Posterior cingulate gyrus (tissue), 11 donors: ENCODE measurements at places on chromosomes 12 and 14.

GRCh38 chr14:54453252-54453651 is 12.1 kb upstream of the CNIH1 start:
- DNase-seq, result no peak

DNA sequence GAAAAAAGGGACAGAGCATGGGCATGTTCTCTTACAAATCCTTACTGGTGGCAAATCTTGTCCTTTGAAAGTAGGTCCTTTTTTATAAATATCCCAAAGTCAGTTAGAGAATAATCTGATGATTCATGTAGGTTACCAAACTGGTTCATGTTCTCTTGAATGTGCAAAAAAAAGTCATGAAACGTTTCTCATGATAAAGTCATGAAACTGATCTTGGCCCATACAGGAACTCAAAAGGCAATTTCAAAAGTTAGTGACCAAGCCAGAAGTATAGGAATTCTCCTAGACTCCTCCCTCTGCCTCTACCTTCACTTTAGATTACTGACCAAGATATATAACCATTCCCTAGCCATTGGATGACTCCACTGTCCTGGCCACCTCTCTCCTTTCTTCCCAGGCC is 27.3 kb upstream of the SPTSSA start:
- no peak for DNase-seq

DNA sequence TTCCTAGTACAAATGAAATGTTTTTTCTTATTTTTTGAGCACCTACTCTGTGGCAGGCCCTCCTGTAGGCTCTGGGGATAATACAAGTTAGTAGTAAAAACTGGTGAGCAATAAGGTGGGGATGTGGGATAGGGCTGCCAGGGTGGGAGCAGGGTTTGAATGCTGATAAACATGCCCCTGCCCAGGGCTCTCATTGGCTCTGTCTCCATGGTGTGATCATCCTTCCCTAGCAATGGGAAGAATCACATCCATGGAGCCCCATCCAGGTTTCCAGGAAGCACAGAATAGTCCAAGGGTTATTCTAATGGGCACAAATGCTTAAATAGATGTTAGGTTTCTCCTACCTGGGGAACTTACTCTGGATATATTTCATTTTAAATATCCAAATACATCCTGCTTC is 45.5 kb downstream of the GIT2 start:
- no peak for DNase-seq

DNA sequence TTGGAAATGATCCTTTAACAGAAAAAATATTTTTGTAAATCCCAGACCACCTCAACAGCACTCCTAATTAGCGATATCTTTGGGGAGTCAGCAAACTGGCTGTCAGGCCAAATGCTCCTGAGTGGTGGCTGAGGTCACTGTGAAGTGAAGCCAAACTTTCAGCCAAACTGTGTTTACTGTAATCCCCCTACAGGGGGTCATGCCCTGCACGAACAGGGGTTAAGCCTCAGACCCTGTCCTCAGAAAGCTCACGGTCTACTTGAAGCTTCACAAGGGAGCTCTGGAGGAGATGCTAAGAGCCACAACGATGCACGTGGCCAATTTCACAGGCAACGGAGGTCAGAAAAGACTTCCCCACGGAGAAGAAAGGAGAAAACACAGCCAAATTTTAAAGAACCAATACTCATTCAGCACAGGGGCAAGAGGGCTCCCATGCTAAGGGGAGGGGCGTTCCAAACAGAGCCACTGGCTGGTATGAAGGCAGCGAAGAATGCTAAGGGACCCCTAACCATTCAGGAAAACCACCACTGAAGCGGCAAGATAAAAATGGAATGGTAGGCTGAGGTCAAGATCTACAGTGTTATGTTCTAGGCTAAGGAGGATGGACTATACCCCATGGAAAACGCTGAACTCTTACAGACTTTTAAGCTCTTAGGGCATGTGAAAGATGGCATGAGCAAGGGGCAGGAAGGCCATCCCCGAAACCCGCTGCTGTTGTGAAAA is 105.4 kb downstream of the ITPR2 start:
- no peak for DNase-seq

DNA sequence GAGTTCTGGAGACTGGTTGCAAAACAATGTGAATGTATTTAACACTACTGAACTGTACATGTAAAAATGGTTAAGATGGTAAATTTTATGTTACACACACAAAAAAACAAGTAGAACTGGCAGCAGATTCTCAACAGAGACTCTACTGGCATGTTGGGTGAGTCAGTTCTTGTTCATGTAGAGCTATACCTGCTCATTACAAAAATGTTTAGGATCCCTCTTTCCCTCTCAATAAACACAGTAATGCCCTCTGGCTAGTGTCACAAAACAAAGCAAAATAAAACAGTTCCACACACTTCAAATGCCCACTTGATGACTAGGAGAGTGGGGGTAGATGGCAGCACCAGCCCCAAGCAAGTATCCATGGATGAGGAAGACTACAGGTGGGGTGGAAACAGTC is 13.7 kb upstream of the ZNF740 start:
- no peak for DNase-seq

- DNase-seq, result no peak
Measured at GRCh38 chr14:79608446-79608845, 602.9 kb downstream of the DIO2 start.

GRCh38 chr12:131117438-131118245 is 163.9 kb downstream of the ADGRD1 start:
- DNase-seq, result no peak

GRCh38 chr14:72040528-72040927 is 108.3 kb downstream of the RGS6 start:
- DNase-seq, result no peak

DNA sequence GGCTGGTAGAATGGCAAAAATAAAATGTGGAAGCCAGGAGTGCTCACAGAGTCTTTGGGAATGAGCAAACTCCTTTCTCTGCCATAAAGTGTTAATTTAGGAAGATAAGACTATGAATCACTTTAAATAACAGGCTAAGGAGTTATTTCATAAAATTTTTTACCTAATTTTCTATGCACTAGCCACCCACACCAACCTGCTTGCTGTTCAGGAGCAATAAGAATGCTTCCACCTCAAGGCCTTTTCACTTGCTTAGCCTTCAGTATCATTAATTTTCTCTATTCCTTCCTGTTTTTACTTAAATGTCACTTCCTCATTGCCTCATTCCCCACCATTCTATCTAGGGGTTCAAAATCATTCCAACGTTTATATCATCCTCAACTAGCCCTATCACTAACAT is 326.8 kb downstream of the CCER1 start:
- no peak for DNase-seq

DNA sequence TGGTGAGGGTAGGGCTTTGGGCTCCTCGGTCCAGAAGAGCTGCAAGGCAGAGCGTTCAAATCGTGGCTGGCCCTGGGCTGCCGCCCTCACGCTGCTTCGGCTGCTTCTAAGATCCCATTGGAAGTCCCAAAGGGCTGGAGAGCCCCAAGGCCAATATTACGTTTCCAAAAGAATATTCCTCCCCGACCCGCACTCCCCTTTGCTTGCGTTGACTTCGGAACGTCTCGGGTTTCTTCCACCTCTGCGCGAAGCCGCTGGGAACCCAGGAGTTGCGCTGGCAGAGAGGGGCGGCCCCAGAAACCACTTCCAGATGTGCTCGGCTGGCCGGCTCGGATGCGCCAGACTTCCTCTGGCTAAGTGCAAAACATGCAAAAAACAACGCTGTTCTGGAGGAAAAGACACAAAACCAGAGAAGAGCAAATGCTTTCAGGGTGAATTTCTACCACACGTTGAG is at the start of gene GLT8D2:
TSS of gene GLT8D2 (minus strand) at position 285 of the 454 bp plus-strand sequence. CDS start 30,539 bp downstream, outside the sequence.
- DNase-seq, result no peak

DNA sequence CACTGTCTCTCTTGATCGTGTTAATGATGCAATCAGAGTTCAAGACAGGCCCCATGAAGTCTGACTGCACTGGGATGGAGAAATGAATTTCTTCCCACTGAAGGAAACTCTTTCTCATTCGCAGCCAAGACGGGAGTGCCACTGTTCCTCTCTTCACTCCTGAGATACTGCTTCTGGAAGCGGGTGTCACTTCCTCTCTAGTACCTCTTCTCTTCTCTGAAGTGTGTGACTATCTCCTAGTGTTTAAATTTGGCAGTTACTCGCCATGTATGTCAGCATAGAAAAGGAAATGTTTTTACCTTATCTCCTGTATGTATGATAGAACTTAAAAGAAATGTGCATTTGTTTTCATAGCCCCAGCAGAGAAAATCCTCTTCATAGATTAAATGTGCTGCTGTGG is 215.2 kb downstream of the ANO6 start:
- DNase-seq, result no peak

DNA sequence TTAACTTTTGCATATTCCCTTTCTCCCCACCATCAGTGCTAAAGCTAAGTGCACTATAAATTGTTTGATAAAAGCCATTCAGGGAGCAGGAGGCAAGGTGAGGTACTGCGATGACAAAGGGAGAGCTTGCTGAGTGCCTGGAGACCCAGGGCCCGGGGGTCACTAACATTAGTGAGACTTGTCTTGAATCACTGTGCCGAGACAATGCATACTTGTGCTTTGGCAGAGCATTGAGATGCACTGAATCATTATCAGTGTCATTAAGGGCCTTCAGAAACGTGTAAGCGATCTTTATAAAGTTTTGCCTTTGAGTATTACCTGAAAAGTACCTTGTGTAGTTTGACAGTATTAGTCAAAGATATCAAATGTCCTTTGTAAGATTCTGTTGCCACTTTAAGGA is 447.5 kb downstream of the PCNX1 start:
- DNase-seq, result no peak

DNA sequence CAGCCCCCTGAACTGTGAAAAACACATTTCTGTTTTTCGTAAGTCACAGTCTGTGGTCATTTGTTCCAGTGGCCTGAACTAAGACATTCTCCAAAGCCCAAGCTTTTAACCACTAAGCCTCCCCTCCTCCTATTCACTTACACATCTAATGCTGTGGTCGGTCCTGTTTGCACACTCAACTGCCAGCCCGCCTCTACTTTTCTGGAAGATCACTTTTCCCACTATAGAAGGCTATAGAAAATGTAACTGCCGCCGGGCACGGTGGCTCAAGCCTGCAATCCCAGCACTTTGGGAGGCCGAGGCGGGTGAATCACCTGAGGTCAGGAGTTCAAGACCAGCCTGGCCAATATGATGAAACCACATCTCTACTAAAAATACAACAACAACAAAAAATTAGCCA is 524.7 kb upstream of the TMEM132C start:
- DNase-seq, result no peak

DNA sequence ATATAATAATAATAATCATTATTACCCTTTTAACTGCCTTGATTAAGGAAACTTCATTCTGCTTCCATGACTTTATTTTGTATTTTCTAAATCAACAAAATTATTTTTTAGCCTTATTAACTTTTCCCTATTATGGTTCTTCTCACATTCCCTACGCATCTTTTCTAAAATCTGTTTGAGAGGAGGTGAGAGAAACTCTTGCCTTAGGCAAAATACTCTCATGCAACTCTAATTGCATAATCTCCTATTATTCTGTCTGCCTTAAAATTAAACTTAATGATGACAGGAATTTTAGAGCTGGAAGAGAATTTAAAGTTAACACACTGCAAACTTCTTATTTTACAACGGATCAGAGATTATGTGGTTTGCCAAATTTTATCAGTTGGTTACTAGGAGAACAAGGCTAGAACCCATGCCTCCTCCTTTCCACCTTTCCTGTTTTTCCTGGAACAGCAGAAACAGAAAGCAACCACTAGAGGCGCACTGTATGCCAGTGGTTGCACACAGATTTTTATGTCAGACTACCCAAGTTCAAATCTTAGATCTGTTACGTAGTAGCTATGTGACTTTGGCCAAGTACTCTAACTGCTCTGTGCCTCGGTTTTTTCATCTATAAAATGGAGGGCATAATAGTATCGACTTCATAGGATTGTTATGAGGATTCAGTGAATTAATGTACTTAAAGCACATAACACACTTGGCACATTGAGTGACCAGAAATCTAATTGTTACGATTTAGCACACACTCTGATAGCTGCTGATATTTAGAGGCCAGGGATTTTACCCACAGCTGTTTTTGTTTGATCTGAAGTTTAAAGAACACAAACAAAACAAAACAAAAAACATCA is 4.3 kb upstream of the BRMS1L start:
- DNase-seq, result no peak

- DNase-seq, result no peak
Measured at GRCh38 chr12:72286526-72286925, 14.4 kb downstream of the TRHDE start.

GRCh38 chr14:56036353-56036752 is 81.9 kb upstream of the PELI2 start:
- no peak for DNase-seq

DNA sequence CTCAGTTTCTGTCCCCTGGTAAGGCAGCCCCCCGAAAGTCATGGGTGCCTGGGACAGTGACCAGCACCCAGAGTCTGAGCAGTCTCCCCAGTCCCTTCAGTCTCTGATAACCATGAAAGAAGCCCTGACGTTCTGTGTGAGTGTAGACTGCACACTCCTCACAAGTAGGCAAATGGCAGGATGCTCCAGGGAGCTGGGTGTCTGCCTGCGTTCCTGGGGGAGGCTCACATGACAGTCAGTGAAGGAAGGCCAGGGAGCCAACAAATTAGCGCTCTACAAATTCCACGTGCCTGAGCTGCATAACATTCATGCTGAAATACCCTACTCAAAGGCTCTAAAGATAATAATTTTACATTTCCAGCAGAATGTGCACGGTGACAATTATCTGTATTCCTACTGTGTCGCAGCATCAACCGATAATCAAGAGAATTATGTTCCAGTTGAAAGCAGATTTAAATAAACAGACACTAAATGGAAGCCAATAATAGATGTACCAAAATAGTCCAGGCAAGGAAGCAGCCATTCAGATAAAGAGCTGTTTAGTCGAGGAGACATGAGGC is 56.3 kb downstream of the ASCL1 start:
- no peak for DNase-seq

DNA sequence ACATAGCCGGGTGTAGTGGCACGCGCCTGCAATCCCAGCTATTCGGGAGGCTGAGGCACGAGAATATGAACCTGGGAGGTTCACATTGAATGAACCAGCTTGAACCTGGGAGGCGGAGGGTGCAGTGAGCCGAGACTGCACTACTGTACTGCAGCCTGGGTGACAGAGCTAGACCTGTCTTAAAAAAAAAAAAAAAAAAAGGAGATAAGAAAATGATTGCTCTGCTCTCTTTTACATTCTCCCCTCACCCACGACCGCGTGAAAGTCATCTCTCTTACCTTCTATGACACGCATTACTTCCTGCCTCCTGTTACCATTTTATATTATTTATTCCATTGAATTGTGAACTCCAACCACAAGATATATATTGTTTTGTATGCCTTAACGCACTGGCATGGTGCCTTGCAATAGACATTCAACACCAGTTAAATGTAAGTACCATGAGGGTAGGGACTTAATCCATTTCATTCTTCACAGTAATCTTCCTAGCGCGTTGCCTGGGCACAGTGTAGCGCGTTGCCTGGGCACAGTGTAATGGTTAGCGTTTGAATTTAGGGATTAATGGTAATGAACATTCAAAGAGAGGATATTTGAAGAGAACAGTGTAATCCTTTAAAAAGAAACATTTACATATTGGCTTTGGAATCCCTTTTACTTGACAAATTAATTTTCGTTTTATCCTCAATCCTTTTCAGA is 2.7 kb downstream of the RAP1B start:
- no peak for DNase-seq

- DNase-seq, result no peak
Measured at GRCh38 chr12:65940744-65941143, 116.5 kb downstream of the HMGA2 start.

GRCh38 chr12:47868041-47868440 is 36.8 kb downstream of the VDR start:
- peak; percentile 34 for DNase-seq

- DNase-seq, result no peak
Measured at GRCh38 chr14:39138440-39138839, 24.3 kb downstream of the GEMIN2 start.

GRCh38 chr12:77995436-77996167 is 164.9 kb downstream of the NAV3 start:
- DNase-seq, result no peak

GRCh38 chr12:56487448-56488040 is 417 bp downstream of the GLS2 start:
- DNase-seq, result peak; percentile 92
